HS-5 (cell line): ENCODE measurements at places on chromosomes 2 and 18.

- no peak for DNase-seq
Measured at GRCh38 chr2:95034818-95035217, 9.3 kb downstream of the MAL start.

DNA sequence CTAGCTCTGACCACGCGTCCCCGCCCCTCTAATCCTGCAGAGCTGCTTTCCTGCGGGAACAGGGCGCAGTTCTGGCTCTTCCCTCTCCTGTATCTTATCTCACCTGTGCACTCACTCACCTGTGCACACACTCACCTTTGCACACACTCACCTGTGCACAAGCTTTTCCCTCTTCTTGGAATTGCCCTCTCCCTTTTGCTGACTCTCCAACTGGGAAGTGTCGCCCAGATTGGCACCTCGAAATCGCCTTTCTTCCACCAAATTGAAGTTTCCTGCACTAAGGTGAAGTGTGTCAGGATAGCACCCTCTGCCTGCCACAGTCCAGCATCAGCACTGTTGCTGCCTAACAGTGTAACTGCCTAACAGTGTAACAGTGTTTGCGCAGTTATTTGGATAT, 566 bp upstream of the CMPK2 start:
- peak; percentile 30 for DNase-seq

GRCh38 chr2:218434456-218434855, 15.5 kb downstream of the VIL1 start:
- no peak for DNase-seq

DNA sequence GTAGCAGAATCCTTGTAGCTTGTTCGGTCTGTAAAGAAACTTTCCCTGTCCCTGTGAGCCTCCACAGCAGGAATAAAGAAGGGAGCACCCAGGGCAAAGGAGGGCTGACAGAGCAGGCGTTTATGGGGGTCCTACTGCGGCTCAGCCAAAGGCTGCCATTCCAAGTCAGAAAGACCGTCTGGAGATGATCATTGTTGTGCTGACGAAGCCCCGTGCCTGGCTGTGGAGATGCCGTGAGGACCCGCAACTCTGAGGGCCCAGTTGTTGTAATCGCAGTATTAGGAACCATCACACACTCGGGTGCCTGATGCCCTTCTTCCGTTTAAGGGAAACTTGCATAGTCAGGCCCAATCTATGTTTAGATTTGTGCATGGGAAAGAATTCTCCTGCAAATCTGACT, 16.9 kb upstream of the VWA3B start:
- DNase-seq = no peak
